ENCODE measurements at places on chromosomes 5 and 9.
A peak's percentile ranks its signal among the peaks of the same experiment; 100 is the strongest.

DNA sequence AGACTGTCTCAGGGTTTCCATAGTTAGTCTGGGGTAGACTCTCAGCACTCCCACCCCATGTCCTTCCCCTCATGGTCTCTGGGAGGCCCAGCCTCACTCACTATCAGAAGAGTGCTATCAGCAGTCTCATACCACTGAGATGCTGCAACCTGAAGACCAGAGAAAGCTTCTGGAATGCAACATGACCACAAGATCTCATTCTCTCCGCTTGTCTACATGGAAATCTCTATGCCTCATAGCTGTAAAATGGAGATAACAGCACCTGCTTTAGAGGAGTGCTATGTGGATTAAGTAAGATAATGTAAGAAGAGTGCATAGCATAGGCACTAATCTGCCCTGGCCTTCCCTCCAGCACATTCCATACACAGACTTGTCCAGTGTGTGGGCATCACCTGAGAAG is 47.0 kb upstream of the ZNF169 start:
- no peak for DNase-seq

- no peak for DNase-seq
Measured at GRCh38 chr9:130245474-130245873, 20.1 kb upstream of the HMCN2 start.

- DNase-seq: no peak
Measured at GRCh38 chr5:67636091-67636490, 439.5 kb upstream of the CD180 start.

DNA sequence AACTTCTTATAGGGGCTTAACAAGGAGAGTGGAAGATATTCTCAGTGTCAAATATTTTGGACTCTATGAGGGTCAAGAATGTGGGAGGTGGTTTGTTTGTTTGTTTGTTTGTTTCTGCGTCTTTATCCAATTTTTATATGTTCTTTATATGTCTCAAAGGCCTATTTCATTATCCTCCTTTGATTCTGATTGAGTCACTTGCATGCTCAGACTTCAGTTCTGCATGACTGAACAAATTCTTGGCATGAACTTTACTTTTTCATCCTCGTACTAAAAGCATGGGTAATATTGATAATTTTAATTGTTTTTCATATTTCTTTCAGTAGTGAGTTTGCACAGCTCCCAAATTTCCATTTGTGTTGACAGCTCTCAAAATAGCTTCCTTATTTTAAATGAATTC is 19.2 kb upstream of the ERBIN start:
- no peak for DNase-seq

DNA sequence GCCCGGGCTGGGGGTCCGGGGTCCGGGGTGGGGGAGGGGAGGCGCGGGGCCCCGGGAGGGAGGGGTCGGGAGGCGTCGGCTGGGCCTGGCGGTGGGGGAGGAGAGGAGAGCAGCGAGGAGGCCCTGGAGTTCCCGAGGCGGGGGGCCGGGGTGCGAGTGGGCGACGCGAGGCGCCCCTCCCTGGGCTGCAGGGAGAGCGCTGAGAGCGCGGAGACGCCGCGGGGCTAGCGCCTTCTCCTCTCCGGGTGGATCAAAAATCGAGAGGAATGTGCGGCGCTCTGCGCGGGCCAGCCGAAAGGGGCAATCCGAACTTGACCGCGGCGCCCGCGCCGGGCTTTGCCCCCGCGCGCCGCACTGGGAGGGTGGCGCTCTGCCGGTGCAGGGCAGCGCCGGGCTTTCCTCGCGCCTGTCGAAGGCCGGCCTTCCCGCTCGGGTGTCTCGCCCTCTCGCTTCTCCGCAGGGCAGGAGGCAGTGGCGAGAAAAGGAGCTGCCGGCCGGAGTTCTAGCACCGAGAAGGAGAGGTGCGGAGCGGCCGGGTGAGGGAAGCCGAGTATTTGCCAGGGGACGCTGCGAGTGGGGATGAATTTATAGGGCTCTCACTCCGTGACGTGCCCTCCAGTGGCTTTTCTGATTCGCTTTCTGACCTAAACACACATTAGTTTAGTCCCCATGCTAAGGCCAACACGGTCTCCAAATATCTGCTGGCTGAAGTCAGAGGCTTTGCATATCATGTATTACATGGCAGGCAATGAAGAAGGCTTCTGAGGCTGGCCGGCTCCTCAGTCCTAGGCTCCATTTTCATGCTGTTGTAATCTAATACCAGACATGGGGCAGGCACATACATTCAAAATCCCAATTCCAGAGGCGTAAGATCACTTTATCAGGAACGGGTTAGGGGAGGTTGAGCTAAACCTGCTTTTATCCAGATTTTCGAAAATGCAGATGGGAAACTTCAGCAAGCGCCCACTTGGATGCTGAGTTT is 503 bp upstream of the GDNF start:
- DNase-seq: peak; percentile 15

DNA sequence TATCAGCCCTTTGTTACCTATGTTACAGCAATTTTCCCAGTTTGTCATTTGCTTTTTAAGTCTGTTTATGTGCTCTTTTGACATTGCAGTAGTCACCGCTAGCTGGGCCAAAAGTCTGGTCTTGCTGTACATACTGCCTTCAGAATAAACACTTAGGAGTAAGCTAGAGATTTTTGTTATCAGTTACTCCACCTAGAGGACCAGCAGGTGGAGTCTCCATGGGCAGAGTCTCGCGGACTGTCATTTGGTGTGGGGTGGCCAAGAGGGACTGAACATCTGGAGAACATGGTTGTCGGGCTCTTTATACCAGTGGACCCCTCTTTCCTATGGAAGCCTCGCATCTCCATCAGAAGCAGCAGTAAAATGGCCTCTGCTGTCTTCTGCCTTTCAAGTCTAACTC is 10.8 kb upstream of the MGAT1 start:
- no peak for DNase-seq

GRCh38 chr5:170410401-170410800 is 21.2 kb upstream of the KCNMB1 start:
- DNase-seq: no peak

- DNase-seq: no peak
Measured at GRCh38 chr9:112747094-112747493, 3.5 kb upstream of the SNX30 start.

DNA sequence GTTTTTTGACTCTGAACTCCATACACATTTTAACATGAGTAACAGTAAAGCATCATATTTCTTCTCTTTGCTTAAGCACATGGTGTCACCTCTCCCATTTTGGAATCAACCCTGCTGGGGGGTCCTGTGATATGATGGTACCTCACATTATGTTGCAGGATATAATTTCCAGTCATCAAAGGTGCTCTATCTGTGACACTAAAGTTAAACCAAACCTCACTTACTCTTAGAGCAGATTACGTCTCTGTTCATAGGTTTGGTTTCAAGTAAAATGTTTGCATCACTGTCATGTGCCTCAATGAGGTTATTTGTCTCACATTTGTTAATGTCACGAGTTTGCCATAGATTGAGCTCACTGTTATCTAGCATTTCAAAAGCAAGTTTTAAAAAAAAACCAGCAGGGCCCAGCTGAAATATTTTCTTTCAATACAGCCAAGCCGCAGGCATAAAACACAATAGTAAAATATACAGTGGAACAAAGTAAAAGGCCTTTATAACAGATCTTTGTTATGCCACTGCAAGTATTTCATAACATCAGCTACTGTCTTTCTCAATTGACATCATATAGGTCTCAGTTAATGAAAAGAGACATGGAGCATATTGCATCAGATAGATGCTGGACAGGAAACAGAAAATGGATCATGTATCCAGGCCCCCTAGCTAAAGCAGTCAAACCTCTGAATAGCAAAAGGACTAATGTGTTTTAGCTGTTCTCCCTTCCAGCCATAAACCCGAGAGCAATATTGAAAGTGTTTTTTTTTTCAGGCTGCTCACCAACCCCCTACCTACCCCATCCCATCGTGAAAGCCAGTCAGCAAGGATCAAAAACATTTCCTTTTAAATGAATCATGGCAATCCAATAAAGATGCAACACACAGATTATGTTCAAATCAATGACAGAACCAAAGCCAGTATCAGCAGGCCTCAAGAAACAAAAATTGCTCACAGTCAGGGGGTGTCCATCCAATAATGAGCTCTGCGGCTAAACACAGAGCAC is 182.1 kb upstream of the ITGA1 start:
- DNase-seq: no peak

All from stimulated activated CD4-positive, alpha-beta T cell treated with anti-CD3 and anti-CD28 coated beads, Interleukin-15, amount 100 ng/mL, for 24 hours (primary cell).